ENCODE measurements at places on chromosomes 3 and 15. TPM values are rescaled to one million over a fixed set of nuclear protein-coding genes. Genes with fewer than 3 reads are reported as not detected.

UCN2 gene
- total RNA-seq = 4.3 TPM

MYL3 gene
- total RNA-seq = not detected

DOCK3 gene
- 13.4 TPM for total RNA-seq

ERICH6 gene
- 0.69 TPM for total RNA-seq

ARHGAP11A gene
- total RNA-seq = 8.9 TPM

EFCC1 gene
- total RNA-seq = not detected

MORF4L1 gene
- 379 TPM for total RNA-seq

GRIP2 gene
- 0.34 TPM for total RNA-seq

MCF2L2 gene
- total RNA-seq = 18.1 TPM

ATP13A4 gene
- 0.93 TPM for total RNA-seq

PATL2 gene
- total RNA-seq = not detected

TNFAIP8L3 gene
- not detected for total RNA-seq

CHRM5 gene
- total RNA-seq = not detected

SPSB4 gene
- total RNA-seq = 98.4 TPM

SLC35G2 gene
- total RNA-seq = 22.6 TPM

KBTBD13 gene
- total RNA-seq = not detected

ZFAND6 gene
- total RNA-seq = 80.1 TPM

HRH1 gene
- total RNA-seq = not detected

CHRNA7 gene
- 19.1 TPM for total RNA-seq

SH2D7 gene
- total RNA-seq = not detected

P2RY14 gene
- total RNA-seq = not detected

RTP1 gene
- total RNA-seq = not detected

IL5RA gene
- total RNA-seq = not detected

FRMD5 gene
- total RNA-seq = 43.8 TPM

SUCLG2 gene
- total RNA-seq = 4.3 TPM

GOLGA8T gene
- not detected for total RNA-seq

CPN2 gene
- total RNA-seq = not detected

GOLGA6B gene
- total RNA-seq = not detected

ACKR4 gene
- 0.22 TPM for total RNA-seq

TRH gene
- total RNA-seq = 1.7 TPM

NMB gene
- 6.9 TPM for total RNA-seq

NPAP1 gene
- total RNA-seq = 0.07 TPM

HEG1 gene
- total RNA-seq = 32.7 TPM

DISP2 gene
- 44.3 TPM for total RNA-seq

GXYLT2 gene
- 10.9 TPM for total RNA-seq

RAB8B gene
- total RNA-seq = 70.4 TPM

CEP152 gene
- total RNA-seq = 8.0 TPM

WDR93 gene
- total RNA-seq = not detected

TLR9 gene
- 0.37 TPM for total RNA-seq

ZNF662 gene
- 16.3 TPM for total RNA-seq

IP6K2 gene
- 182 TPM for total RNA-seq

MME gene
- 6.6 TPM for total RNA-seq

CEMIP gene
- total RNA-seq = 0.25 TPM

PPARG gene
- total RNA-seq = 0.37 TPM

DCLK3 gene
- total RNA-seq = not detected

AMIGO3 gene
- 1.4 TPM for total RNA-seq

SLC9C1 gene
- not detected for total RNA-seq

CKMT1B gene
- total RNA-seq = 18.8 TPM

All from glutamatergic neuron (in vitro differentiated cells).